ENCODE measurements at places on chromosomes 2 and 18.
A peak's percentile ranks its signal among the peaks of the same experiment; 100 is the strongest.

DNA sequence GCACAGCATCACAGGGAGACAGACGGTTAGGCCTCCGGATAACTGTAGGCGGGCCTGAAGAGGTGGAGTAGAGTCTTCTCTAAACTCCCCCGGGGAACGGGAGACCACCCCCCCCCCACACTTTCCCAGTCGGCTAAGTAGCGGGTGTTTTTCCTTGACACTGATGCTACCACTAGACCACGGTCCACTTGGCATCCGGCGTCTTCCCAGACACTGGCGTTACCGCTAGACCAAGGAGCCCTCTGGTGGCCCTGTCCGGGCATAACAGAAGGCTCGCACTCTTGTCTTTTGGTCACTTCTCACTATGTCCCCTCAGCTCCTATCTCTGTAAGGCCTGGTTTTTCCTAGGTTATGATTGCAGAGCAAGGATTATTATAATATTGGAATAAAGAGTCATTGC is 25.7 kb upstream of the NCL start:
- DNase-seq, result no peak

GRCh38 chr2:238231251-238231793 is 8.5 kb downstream of the HES6 start:
- peak; percentile 50 for DNase-seq

- DNase-seq, result no peak
Measured at GRCh38 chr2:202054679-202055078, 18.4 kb upstream of the KIAA2012 start.

DNA sequence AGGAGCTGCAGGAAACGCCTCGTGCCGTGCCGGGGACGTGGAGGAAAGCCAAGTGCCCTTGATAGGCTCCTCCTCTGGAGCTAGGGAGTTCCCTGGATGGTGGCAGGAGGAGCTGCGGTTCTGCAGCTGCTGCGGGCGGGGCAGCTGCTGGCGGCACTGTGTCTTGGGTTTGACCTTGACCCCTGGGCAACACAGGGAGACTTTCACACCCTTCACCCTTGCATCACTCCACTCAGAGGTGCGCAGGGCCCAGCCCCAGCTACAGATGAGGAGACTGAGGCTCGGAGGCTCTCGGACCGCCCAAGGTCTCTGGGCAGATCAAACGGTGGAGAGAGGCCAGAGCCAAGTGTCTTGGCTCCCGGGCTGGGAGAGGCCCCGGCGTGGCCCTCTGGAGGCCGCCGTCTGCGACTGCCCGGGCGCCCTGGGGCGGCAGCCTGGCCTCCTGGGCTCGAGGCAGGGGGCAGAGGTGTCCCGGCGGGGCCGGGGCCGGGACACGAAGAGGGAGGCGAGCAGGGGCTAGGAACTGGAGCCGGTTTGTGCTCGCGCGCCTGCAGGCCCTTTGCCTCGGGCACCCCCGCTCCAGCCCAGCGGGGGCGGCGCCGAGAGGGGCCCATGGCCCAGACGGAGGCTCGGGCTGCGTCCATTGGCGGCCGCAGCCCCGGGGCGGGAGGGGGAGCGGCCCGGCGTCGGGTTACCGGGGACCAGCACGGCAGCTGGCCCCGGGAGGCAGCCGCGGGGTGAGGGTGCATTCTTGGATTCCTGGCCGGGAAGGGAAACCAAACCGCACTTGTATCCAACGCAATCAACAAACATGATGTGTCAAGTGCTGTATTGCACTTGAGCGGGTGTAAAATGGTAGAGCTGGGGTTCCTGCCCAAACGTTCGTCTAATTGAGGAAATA is 129.6 kb upstream of the SLC1A4 start:
- peak; percentile 85 for DNase-seq

DNA sequence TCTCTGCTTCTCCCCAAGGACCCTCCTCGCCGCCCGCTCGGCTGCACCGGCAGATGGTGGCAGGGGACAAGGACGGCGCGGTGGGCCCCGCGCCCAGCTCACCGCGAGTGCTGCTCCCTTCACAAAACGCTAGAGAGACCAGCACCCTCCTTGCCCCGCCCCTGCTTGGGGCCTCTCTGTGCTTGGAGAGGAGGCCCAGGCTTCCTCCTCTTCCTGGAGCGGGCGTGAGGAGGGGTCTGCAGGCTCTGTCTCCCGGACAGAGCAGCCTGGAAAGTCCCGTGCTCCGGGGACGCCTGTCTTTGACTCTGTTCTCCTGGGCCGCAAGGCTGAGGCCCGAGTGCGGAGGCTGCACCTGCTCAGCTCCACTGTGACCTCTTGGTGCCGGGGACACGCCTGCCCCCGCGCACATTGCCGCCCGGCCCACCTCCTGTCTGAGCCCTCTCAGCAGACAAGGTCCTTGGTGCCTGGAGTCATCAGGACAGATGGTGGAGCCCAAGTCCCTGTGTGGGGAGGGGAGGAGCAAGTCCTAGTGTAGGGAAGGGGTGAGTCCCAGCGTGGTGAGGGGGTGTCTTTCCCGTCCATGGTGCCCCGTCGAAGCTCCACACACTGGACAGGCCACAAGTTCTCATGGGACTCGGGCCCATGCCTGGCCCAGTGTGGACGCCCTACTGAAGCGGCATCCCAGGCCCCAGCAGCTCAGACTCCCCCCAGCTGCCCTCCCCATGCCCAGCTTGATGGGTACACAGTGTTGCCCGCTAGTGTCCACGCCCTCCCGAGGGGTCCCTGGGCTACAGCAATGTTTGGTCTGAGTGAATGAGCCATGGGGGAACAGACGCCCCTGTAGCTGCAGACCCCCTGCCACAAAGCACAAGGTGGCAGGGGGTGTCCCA is 33.8 kb downstream of the RTP5 start:
- no peak for DNase-seq
